ENCODE measurements at places on chromosomes 2 and 18.

DNA sequence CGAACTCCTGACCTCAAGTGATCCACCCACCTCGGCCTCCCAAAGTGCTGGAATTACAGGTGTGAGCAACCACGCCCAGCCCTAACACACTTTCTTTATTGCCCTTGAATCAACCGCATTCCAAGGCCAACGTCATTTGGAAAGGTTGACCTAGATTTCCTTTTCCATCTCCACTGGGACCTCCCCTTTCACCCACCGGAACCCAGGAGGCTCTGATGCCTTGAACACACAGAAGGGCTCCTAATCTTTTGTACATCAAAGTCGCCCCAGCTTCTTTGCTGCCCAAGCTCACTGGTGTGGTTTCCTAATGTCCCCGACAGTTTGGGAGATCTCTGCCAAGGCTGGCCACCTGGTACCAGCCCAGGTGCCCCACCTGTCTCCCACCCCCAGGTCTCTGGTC lies 46.2 kb upstream of the CAB39 start:
- DNase-seq, result no peak

- DNase-seq, result no peak
Observed at GRCh38 chr2:231597627-231598026, 5.0 kb downstream of the TEX44 start.

DNA sequence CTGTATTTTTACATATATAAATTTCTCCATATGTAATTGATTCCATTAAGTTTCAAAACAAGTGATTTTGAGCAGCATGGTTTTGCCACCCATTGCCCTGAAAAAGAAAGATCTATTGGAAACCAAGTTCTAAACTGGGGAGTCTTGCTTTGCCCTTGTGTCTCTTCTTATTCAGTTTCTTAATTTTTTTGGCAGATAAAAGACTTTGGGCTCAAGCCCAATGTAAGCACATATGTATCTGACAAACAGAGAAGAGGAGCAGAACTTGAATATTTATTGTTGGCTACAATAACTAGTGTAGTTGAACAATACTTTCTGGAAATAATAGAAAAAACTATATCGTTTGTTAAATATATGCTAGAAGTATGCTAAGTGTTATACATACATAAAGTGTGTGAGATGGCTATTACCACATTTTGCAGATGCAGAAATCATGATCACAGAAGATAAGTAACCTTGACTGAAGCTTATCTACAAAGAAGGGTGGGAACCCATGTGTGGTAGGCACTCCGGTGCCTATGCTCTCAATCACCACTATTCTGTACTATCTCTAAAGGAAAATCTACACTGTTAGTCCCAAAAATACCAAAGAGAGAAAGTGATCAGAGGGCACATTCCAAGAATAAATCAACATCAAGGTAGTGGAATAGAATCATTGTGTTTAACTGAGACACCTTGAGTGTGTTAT lies 109.1 kb downstream of the PLA2R1 start:
- no peak for DNase-seq

GRCh38 chr2:235501673-235502031 lies 7.8 kb downstream of the AGAP1 start:
- no peak for DNase-seq

DNA sequence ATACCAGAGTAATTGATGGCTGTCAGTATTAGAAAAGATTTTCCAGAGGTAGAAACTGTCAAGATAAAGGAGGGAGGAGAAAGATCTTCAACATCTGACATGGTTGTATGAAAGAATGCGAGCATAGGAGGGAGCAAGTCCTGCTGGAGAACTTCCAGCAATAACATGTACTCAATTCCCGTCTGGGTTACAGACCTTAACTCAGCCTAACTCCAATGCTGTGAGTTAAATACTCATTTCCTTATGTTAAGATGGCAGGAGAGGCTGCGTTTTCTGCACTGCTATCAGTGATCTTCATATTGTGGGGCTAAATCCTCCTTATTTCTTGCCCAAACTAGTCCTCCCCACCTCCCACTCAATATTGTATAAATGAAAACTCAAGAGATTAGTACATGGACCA lies 6.7 kb upstream of the CERS6 start:
- DNase-seq, result no peak

DNA sequence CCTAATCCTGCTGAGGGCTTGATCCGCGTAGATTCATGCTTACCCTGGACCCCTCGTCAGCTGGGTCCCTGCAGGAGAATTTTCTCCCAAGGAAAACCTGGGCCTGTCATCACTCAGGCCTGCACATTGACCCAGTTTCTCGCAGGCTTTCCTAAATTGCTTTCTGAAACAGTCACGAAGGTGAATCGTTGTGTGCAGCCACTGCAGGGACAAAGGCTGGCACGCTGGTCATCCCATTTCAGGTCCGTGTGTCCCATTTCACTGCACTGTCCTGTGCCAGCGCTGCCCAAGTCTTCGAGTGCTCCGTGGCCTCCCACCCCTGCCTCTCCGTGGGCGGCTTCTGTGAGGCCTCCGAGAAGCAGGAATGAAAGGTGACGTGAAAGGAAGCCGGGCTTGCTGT lies 62.8 kb upstream of the YWHAQ start:
- peak; percentile 70 for DNase-seq

DNA sequence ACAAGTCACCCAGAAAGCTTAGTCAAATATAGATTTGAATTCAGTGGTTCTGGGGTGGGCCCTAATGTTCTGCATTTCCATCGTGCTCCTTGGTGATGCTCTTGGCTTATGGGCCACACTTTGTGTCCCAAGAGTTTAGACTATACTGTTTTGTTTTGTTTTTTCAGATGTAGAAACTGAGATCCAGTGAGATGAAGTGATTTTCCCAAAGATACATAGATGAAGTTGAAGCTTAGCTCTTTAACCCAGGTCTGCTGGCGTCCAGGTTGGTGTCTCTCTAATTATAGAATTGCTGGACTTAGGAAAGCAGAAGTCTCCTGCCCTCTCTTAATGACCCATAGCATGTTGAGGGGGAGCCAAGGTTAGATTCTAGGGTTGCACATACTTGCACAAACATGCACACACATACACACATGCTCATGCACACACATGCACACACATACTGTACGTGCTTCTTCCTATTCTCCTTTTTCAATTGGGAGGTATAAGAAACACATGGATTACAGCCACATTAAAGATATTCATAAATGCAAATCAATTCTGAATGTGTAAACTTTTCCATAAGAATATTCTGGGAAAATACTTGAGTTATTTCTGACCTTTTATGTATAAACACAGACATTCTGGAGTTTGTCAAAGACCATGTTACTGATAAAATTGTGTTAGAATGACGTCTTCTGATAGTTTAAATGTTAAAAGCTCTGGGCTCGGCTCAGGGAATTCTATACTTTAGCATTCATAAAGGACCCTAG lies 41.3 kb upstream of the IL1R1 start:
- no peak for DNase-seq

DNA sequence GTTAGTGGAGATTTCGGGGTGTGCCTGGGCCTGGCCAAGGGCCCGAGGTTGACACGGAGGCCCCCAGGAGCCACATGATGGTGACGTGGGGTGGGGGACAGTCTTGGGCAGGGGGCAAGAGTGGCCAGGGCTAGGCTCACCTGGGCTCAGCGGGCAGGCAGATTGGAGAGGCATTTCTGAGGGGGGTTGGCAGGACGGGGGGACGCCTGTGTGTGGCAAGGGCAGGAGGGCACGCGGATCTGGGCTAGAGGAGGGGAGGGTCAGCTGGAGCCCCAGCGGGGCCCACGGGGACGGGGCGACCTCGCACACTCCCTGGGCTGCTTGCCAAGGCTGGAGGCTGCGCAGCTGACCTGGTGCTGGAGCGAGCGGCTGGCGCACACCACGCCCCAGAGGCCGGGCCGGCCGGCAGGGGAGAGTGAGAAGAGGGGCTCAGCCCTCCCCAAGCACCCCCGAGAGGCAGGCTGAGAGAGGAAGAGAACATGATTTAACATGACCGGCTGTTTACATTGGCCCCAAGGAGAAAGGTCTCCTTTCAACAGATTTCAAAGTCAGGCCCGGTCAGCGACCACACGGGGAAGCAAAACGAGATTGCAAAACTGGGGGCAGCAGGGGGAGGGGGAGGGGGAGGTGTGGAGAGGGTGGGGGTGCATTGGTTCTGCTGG lies 38.0 kb upstream of the SNED1 start:
- no peak for DNase-seq

DNA sequence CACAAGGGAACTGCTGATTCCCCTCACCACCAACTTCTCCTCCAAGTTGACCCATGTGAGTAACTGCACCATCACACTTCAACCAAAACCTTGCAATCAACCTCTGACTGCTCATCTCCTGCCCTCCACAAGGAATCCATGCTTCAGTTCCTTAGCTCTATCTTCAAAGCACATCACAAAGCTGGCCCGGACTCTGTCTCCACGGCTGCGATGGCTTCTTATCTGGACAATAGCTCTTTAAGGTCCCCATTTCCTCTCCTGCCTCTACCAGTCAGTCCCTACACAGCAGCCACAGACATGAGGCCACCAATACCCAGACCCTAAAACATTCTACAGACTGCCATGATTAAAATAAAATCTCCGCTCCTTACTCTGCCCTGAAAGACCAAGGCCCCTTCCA lies 25.7 kb downstream of the MBOAT2 start:
- DNase-seq, result no peak

- no peak for DNase-seq
Observed at GRCh38 chr2:230871361-230872150, 6.8 kb downstream of the ITM2C start.

- DNase-seq, result no peak
Observed at GRCh38 chr2:32136097-32136496, 29.6 kb upstream of the SLC30A6 start.

DNA sequence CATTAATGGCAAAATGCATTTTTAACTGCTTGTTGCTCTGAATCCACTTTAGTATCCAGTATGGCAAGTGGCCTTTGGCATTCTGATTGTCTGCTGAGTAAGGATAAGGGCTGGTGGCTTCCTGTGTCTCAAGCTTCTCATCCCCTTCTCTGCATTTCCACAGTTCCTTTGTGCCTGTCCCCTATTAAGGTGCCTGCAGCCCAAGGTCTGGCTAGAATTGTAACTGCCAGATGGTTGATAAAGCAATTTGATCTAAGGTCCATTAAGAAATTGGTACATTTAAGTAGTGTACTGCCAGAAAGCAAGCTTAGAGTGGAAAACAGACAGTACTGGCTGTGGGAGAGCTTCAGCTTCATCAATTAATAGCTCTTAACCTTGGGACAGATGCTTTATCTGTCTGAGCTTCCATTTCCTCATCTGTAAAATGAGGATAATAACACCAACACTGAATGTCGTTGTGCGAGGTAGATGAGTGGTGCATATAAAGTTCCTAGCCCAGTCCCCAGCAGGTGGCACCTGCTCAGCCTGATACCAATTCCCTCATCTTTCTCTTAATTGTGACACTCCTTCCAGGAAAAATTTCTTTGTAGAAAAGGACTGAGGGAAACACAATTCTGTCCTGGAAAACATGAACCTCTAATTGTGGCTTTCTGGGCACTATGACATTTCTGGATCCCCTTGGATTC lies 570.6 kb upstream of the GCFC2 start:
- no peak for DNase-seq

DNA sequence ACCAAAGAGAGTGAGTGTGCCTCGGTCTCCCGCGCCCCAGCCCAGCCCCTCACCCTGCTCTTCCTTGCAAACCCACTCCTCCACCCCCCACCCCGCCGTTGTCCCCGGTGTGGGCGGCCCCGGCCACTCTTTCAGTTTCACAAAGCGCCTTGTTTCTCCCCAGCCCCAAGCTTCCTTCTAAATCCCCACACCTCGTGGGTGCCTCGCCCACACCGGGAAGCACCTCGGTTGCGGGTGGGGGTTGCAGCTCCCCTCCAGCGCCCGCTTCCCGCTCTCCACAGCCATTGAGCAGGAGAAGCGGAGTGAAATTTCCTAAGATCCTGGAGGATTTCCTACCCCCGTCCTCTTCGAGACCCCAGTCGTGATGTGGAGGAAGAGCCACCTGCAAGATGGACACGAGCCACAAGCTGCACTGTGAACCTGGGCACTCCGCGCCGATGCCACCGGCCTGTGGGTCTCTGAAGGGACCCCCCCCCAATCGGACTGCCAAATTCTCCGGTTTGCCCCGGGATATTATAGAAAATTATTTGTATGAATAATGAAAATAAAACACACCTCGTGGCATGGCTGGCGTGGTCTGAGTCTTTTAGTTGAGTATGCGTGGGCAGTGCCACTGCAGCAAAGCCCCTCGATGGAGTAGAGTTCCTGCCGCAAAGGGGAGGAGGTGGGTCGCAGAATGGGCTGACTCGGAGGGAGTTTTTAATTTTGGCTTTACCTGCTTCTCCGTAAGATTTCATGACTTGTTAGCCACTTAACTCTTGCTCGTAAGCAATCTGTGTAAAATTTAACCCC lies 848 bp downstream of the TMSB10 start:
- no peak for DNase-seq

DNA sequence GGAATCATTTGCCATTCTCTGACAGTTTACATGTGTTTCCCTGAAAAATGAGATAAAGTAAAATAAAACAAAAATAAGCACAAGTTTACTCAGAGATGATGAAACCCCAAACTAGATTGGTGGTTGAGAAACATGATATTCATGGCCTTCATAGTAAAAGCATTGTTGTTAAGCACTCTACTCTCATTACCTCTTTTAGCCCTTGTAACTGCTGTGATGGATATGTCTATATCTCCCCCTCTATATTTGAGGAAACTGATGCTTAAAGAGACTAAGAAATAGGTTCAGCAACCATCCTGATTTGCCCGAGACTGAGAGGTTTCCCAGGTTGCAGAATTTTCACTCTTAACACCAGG lies 33.9 kb upstream of the GALNT3 start:
- no peak for DNase-seq

DNA sequence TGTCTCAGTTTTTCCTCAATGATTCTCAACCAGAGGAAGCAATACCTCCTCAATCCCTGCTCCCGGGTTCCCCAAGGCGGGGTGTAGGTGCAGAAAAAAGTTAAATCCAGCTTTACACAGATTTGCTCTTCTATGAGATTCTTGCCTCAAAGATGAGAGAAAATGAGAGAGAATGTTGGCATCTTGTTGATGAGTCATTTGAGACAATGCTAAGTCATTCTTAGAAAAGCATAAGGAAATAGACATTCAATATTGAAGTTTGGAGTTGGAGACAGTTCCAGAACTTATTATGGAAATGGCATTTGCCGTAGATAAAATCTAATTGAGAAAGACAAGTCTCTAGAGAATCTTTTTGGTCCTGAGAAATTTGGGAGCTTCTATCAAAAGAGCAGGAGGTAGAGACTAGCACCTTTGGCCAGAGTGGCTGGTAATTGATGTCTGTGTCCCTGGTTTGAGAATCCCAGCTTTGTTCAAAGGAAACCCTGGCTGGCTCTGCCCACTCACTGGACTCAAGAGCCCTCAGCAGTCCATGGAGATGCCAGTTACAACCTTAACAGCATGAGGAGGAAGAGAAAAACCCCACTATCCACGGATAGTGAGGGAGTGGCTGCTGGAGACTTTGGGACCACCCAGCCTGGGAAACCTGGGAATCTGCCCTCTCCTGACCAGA lies 181.2 kb downstream of the FAM124B start:
- no peak for DNase-seq

DNA sequence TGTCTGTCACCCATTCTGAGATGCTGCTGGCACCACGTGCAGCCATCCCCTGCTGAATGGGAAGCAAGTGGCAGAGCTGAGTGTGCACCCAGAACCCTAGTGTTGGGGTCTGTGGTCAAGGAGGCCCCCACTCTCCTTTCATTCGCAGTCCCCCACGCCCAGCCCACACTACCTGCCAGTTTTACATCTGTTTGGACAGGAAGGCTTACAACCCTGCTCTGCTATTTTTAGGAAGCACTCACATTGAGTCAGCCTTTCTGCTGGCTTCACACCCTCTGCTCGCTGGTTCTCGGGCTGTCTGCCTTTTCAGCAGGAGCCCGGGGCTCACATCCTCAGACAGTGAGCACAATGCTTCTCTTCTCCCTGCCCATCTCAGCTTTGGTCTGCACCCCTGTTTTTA lies 10.7 kb upstream of the ADCY3 start:
- DNase-seq, result peak; percentile 42

- no peak for DNase-seq
Observed at GRCh38 chr2:206611736-206612135, 30.6 kb upstream of the FAM237A start.

All from cerebellar cortex (tissue), 1 donor.